Heart right ventricle (tissue), 16 donors: ENCODE measurements at places on chromosomes 5 and 9.

GRCh38 chr9:72478966-72479365 lies 42.4 kb upstream of the TMC1 start:
- no peak overlapping the region for H3K27ac ChIP-seq
- H3K4me3 ChIP-seq = no peak overlapping the region
- no peaks in the 10 kb centered on the region for H3K36me3 ChIP-seq
- H3K27me3 ChIP-seq = no peaks in the 10 kb centered on the region

DNA sequence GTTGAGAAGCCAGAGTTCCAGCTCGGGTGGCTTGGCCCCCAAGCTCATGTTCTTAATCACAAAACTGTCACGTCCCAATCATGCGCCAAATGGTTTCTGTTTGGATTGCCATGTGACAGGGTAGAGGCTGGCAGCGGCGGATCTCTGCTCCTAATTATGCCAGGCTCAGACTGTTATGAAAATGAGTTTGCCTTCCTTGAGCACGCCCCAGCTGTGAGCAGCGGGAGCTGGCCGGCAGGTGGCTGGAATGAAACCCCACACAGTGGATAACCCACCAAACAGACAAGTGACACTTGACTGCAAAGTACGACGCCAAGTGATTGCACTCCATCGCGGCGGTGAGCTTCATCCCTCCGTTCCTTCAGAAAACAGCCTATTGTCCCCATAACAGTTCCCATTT lies 75.4 kb downstream of the CFAP77 start:
- peaks cover 57% of the 10 kb centered on the region for H3K27me3 ChIP-seq
- no peaks in the 10 kb centered on the region for H3K36me3 ChIP-seq
- DNase-seq = no peak

DNA sequence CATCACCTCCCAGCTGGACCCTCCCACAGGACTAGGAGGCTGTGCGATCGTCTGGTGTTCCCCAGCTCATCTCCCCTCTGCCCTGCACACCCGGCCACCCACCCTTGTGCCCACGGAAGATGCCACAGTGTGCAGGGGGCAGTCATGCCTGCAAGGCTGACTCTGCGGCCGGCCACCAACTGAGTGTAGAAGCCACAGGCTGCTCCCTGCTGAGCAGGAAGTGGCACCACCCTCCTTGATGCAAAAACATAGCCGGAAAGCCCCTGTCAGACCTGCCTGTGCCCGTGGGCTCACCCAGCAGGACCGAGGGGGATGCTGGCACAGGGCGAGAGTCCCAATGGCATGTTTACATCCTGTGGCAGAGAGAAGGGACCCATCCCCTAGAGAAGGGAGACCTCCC lies 40.3 kb upstream of the SLC12A7 start:
- no peak overlapping the region for H3K27ac ChIP-seq
- H3K27me3 ChIP-seq = peaks cover 40% of the 10 kb centered on the region
- H3K36me3 ChIP-seq = no peaks in the 10 kb centered on the region
- H3K4me1 ChIP-seq = no peaks in the 10 kb centered on the region

DNA sequence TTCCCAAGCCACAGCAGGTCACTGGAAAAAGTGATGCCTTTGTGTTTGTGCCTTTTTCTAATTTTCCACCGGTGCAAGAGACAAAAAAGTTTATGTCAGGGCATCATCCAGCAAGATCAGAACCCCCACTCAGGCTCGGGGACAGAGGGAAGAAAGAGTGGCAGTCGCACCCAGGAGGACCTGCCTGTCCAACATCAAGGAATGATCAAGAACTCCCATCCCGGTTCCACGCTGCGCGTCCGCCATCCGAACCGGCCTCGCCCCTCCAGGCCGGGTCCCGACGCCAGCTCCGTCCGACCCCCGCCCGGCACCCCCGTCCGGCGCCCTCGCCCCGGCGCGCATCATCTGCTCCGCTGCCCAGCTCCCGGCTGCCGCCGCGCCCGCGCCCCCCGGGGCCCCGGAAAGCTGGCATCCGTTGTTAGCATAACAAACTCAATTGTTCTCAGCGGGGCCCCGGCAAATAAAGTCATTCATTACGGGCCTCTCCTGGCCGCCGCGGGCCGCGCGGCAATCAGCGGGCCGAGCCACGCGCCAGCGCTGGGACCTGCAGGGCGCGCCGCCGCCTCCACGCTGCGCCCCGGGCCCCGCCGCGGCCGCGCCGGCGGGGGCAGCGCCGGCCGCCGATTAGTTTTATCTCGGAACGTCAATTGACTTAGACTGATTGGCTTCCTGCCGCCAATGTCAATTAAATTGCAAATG lies 48.1 kb downstream of the PAX5 start:
- H3K4me1 ChIP-seq = peaks cover 5% of the 10 kb centered on the region
- peaks cover 99% of the 10 kb centered on the region for H3K27me3 ChIP-seq
- no peaks in the 10 kb centered on the region for H3K36me3 ChIP-seq
- no peak overlapping the region for H3K4me3 ChIP-seq
- DNase-seq = no peak

GRCh38 chr5:117888688-117889087 lies 1099.7 kb downstream of the DTWD2 start:
- H3K36me3 ChIP-seq = no peaks in the 10 kb centered on the region
- no peak for DNase-seq
- H3K27me3 ChIP-seq = no peaks in the 10 kb centered on the region

DNA sequence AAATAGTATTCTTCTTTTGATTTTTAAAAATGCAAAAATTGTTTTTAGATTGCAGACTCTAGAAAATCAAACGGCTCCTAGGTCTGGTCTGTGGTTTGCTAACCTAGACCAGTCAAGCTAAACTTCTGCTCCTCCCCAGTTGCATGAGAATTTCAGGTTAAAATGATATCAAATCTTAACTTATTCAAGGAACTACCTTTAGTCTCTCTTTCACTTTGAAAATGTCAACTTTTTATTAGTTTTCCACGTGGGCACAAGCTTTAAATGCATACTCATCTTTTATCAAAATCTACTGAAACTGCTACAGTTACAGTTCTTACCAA lies 8.8 kb downstream of the CAMK4 start:
- no peaks in the 10 kb centered on the region for H3K27me3 ChIP-seq
- no peaks in the 10 kb centered on the region for H3K36me3 ChIP-seq
- no peak overlapping the region for H3K4me3 ChIP-seq
- no peaks in the 10 kb centered on the region for H3K4me1 ChIP-seq
- DNase-seq = no peak
- no peak overlapping the region for H3K27ac ChIP-seq

- peaks cover 29% of the 10 kb centered on the region for H3K36me3 ChIP-seq
- H3K4me3 ChIP-seq = no peak overlapping the region
- DNase-seq = no peak
- peaks cover 28% of the 10 kb centered on the region for H3K4me1 ChIP-seq
- no peak overlapping the region for H3K27ac ChIP-seq
- no peaks in the 10 kb centered on the region for H3K27me3 ChIP-seq
These were observed 60.9 kb downstream of the RNF130 start for GRCh38 chr5:180010636-180011035.

DNA sequence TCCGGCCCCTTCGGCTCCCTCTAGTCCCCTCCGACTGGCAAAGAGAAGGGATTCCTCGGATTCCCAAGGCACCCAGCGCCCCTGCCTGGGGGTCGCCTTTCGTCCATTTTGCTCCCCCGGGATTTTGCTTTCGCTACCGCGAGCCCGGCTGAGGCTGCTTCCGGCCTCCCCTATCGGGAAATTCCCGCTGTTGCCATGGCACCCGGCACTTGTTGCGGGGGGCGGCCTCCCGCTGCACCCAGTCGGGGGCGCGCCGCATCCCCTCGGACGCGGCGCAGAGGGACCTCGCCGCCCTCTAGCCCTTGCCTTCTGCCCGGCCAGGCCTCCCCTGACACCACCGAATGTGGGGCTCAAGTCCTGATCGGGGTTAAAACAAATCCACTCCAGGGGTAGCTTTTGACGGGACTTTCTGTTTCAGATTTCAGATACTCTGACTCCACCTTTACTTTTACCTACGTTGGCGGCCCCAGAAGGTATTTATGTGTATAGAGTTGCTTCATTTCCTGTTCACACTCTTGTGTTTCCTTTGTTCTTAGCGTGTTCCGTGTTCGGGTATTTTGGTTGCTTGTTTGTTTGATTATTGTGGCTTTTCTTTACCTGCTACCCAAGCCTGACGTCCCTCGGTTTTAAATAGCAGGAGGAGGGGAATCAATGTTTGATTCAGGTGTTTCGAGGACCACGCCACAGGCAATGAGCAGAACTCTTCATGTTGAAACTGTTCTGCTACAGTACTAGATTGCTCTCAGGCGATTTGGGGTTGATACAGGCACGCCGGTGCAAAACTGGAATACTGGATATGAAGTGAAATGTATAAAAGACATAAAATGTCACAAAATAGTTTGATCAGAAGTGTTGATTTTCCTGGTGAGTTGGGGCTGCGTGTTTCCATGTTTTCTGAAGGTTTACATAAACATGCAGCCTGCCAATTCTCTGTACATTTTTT lies 1.5 kb downstream of the PARP8 start:
- peak; percentile 68 for DNase-seq
- no peaks in the 10 kb centered on the region for H3K27me3 ChIP-seq
- H3K4me3 ChIP-seq = peak overlapping the region; percentile 93
- peak overlapping the region; percentile 84 for H3K27ac ChIP-seq
- no peaks in the 10 kb centered on the region for H3K36me3 ChIP-seq

- no peak for DNase-seq
- no peak overlapping the region for H3K4me3 ChIP-seq
- no peaks in the 10 kb centered on the region for H3K27me3 ChIP-seq
- peak overlapping the region; percentile 63 for H3K27ac ChIP-seq
- H3K36me3 ChIP-seq = peaks cover 12% of the 10 kb centered on the region
- H3K4me1 ChIP-seq = peaks cover 65% of the 10 kb centered on the region
These were observed 20.4 kb downstream of the ADAM19 start for GRCh38 chr5:157555037-157555640.

DNA sequence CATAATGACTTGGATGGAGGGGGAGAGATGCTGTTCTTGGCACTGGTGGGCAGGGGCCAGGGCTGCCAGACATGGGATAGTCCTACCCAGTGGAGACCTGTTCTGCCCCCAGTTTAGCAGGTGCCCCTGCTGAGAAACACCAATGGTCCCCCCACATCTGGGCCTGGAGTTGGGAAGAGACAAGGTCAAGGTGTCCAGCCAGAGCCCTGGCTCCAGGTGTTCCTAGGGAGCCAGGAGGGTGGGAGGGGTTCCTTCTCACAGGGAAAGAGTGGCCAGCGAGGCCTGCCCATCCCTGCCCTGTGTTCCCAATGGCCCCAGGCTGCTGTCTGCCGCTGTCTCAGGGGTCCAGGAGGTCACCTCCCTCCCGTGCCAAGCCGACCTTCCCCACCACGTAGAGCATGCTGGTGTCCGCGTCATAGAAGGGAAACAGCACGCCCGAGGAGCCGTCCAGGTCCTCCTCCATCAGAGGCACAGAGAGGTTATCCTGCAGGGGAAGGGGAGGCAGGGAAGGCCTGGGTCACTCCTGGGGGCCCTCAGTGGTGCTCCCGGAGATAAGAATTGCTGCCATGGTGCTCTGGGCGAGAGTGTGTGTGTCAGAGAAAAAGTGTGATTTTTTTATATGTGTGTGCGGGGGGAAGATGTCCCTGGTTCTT lies 11.7 kb upstream of the TRIM14 start:
- no peak for DNase-seq
- H3K27me3 ChIP-seq = no peaks in the 10 kb centered on the region
- H3K27ac ChIP-seq = no peak overlapping the region

DNA sequence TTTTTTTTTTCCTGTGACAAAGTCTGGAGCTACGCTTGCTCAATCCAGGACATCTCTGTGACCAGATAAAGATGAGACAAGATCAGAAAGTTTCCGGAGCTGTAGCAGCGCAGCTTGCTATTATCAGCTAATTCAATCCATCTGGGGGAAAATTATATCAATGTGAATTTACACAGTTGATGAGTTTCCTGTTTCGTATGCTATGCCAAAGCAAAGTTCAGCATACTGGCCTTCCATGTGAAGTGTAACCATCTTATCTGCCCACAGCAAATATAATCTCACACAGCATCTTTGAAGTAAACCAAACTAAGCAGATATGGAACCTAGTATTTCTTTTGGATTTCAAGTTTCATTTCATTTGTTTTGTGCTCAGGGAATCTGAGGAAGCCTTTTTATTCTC lies 1767.7 kb downstream of the EFNA5 start:
- DNase-seq = no peak
- H3K27me3 ChIP-seq = no peaks in the 10 kb centered on the region

DNA sequence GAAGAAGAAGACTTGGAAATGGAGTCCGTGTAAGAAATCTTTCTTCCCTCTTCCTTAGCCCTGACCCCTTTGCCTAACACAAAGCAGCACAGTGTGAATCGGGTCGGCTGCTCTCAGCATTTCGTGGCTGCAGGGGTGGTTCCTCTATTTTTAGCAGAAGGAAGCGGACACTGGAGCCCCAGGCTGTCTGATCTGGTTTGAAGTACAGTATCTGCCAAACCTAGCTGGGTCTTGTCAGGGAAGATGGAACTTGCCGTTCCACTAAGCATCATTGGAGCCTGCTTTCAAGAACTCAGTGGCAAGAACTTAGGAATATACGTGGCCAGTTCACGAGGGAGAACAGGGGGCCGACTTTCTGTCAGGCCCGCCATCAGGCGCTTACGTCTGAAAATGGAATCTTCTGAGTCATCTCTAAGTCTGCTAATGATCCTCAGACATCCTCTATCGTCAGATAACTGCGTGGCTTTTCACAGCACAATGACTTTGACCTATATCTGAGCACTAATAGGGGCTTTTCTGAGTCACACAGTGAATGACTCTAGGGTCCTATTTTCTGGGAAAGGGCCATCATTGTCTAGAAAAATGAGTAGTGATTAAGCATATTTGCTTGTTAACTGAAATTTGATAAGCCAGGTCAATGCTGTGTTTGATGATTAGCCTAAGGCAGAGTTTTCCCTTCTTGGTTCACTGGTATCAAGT lies 43.3 kb upstream of the NCS1 start:
- H3K4me3 ChIP-seq = no peak overlapping the region
- H3K27ac ChIP-seq = peak overlapping the region; percentile 6
- H3K4me1 ChIP-seq = peaks cover 17% of the 10 kb centered on the region
- peak; percentile 41 for DNase-seq

GRCh38 chr9:34085581-34086500 lies 37.2 kb upstream of the UBAP2 start:
- H3K4me3 ChIP-seq = no peak overlapping the region
- DNase-seq = peak; percentile 25
- peaks cover 31% of the 10 kb centered on the region for H3K4me1 ChIP-seq
- peak overlapping the region; percentile 62 for H3K27ac ChIP-seq
- peaks cover 55% of the 10 kb centered on the region for H3K36me3 ChIP-seq

DNA sequence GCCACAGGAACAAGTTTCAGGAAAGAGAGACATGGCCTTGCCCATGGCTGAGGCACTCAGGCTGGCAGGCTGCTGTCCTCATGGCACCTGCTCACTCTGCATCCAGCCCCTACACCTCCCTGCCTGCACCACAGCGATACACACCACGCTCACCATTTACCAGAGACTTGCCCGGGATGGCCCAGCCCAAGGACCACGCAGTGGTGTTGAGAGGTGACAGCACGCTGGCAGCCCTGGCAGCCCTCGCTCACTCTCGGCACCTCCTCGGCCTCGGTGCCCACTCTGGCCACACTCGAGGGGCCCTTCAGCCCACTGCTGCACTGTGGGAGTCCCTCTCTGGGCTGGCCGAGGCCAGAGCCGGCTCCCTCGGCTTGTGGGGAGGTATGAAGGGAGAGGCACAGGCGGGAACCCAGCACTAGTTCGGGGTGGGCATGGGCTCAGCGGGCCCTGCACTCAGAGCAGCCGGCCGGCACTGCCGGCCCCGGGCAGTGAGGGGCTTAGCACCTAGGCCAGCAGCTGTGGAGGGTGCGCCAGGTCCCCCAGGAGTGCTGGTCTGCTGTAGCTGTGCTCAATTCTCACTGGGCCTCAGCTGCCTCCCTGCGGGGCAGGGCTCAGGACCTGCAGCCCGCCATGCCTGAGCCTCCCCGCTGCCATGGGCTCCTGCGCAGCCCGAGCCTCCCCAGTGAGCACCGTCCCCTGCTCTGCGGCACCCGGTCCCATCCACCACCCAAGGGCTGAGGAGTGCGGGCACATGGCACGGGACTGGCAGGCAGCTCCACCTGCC lies 20.3 kb downstream of the ZDHHC11B start:
- peaks cover 34% of the 10 kb centered on the region for H3K36me3 ChIP-seq
- no peak overlapping the region for H3K27ac ChIP-seq
- no peaks in the 10 kb centered on the region for H3K27me3 ChIP-seq
- peaks cover 23% of the 10 kb centered on the region for H3K4me1 ChIP-seq
- H3K4me3 ChIP-seq = no peak overlapping the region
